ENCODE measurements at places on chromosomes 3 and 15.

- DNase-seq, result no peak
Observed at GRCh38 chr3:104458657-104459056, 908.1 kb upstream of the ALCAM start.

GRCh38 chr15:51062736-51063135 lies 32.0 kb downstream of the TNFAIP8L3 start:
- DNase-seq, result no peak

DNA sequence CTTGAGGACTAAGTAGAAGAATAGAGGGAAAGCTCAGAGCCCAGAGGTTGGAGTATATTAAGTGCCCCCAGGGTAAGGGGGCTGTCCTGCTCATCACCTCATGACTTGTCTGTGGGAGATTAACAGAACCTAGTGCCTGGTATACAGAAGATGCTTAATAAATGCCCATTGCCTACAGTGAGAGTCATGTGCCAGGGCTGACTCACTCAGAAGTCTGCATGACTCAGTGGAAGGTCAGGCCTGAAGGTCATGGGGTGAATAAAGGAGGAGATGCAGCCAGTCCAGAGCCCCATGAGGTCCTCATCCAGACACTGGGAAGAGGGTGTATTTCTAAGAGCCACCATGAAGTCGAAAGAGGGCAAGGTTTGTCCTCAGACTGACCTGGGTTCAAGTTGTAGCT lies 62.5 kb upstream of the TLE3 start:
- DNase-seq, result no peak

DNA sequence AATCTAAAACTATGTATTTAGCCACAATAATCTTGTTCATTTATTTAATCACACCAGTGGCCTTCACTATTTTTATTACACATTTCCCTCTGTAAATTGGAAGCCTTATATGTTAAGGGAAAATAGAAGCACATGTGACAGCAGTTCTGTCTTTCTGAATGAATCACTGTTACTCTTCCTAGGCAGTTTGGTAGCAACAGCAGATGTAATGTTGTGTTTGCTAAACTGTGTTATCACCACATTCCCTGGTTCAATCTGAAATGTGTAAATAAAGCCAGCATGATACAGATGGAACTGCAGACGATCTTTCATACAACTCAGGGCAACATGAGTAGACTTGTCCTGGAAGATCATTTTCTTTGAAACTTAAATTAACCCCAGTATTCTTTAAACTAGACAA lies 220.1 kb downstream of the MCTP2 start:
- no peak for DNase-seq

DNA sequence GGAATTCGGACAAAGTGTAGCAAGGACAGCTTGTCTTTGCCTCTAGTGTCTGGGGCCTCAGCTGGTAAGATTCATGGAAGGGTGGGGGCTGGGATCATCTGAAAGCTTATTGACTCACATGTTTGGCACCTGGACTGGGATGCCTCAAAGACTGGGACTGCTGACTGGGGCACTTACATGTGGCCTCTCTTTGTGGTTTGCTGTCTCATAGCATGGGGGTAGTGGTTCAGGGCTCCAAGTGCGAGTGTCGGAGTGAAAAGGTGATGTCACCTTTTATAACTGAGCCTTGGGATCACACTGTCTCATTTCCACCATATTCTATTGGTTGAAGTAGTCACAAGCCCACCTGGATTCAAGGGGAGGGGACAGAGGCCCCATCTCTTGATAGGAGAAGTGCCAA lies 6.8 kb downstream of the MFSD1 start:
- DNase-seq, result no peak

DNA sequence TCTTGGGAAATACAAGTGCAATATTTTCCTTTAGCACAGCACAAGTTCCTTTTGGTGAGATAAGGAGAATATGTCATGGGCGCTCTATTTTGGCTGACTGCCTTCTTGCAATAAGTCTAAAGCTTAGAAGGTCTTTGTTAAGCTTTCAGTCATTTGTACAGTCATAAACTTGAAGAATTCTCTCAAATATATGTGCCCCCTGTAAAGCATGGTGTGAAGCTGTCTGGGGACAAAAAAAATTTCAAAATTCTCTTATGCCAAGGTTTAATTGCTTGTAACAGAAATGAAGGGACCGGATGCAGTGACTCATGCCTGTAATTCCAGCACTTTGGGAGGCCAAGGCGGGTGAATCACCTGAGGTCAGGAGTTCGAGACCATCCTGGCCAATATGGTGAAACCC lies 21.7 kb upstream of the ARID3B start:
- no peak for DNase-seq

- DNase-seq, result no peak
Observed at GRCh38 chr3:9909221-9910013, 6.8 kb downstream of the IL17RE start.

- DNase-seq, result no peak
Observed at GRCh38 chr3:90121326-90121725, 1013.9 kb downstream of the EPHA3 start.

DNA sequence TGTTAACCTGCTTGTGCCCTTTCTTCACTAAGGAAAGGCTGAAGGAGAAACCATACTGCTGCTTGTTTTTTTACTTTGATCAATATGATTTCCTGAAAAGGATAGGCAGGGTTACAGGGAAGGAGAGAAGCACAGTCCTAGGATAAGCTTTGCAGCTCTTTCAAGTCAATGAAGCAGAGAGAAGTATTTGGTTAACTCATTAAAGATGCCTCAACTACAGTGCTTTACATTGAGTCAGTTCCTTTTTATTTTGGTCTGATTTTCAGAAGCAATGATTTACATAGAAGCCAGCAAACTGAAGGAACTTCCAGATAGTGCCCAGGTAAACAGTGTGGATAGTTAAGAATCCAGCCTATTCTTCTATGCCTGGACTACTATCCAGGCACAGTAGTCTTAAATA lies 64.8 kb downstream of the ARIH1 start:
- no peak for DNase-seq

DNA sequence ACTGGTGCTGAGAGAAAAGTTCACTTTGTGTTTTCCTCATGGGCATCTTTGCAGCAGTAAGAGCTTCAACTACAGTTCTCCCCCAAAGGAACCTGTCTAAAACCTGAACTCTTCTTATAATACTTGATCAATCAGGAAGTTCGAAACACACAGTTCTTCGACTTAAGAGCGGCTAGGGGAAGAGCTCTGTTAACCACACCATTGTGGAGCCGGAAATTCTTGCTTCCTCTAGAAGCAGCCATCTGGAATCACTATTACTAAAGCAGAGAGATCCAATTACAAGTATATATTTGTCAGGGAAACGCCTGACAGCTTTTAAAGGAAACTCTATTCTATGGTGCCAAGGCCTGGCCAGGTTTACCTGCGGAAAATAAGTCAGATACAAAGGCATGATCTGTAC lies 337.3 kb upstream of the CBLB start:
- no peak for DNase-seq

DNA sequence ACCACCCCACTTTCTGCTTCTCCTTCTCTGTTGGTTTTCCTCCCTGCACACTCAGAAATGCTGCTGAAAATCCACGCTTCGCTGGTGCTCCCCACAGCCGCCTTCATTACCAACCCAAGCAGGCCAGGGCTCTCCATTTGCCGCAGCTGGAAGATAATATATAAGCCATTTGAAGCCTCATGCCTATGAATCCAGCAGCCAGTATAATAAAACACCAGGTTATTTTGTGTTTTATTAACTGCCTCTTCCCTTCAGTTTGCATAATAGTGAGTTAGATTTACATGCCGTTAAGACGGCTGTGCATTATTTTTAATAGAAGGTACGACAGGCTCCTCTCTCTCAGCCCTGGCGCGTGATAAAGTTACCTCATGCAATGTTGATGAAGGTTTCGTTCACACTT lies 86.6 kb downstream of the TOP2B start:
- DNase-seq, result no peak

DNA sequence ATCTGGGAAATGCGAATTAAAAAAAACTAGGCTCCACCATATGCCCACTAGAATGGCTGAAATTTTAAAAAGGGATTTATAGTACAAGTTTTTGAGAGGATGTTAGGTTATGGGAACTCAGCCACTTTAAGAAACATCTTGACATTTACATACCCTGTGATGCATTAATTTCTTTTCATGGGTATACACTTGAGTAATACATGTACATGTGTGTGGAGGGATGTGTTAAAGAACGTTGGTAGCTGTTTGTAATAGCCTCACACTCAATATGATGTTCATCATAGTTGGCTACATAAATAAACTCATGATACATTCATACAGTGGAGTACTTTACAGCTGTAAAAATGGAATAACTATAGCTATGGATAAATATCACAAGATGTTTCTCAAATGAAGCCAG lies 40.9 kb downstream of the MEF2A start:
- DNase-seq, result no peak

DNA sequence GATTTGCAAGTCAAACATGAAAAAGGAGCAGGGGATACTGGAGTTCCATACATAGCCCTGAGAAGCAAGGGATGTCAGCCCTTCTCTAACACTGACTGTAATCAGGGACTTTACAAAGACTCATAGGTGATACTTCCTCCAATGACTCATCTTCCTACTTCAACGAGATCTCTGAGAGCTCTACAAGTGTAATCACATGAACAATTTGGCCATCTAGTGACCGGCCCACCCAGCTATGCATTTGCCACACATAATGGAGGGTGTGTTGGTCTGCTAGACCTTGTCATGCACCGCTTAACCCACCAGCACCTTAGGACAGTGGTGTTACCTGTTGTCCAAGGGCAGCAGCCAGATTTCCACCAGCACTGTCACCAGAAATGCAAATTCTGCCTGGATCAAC lies 75.3 kb downstream of the NCEH1 start:
- no peak for DNase-seq

DNA sequence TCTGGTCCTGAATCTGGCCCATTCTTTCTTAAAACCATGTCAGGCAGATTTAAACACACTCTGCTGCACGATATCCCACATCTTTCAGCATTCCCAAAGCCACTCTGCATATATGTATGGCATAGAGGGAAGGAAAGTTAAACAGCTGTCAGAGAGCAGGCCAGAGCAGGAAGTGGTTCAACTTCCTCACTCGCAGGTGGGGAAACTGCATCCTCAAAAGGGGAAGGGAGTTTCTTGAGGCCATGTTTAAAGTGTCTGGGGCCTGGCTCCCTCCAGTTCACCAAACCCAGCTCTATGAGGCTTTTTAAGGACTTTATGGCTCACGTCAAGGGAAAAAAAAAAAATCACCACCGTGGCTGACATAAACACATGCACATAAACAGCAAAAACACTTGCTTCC lies 123.1 kb downstream of the OPA1 start:
- DNase-seq, result no peak

DNA sequence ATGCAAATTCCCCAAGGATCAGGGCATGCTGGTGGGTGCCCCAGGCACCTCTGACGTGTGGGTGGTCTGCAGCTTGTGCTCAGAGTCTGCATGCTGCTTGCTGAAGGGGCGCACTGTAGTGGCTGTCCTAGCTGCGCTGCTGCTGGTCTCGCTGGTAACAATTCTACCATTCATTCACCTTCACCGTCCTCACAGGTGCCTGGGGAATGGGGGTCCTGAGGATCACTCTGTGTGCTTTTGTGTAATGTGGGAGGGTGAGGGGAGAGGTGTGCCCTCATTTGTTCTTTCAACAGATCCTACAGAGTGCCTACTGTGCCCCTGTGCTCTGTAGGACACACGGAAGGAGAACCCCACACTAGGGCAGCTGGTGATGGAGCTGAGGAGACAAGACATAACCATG lies 2.1 kb upstream of the ITGA11 start:
- no peak for DNase-seq

All from SK-N-DZ (cell line).